ENCODE measurements at places on chromosomes 2 and 18.
A peak's percentile ranks its signal among the peaks of the same experiment; 100 is the strongest.

DNA sequence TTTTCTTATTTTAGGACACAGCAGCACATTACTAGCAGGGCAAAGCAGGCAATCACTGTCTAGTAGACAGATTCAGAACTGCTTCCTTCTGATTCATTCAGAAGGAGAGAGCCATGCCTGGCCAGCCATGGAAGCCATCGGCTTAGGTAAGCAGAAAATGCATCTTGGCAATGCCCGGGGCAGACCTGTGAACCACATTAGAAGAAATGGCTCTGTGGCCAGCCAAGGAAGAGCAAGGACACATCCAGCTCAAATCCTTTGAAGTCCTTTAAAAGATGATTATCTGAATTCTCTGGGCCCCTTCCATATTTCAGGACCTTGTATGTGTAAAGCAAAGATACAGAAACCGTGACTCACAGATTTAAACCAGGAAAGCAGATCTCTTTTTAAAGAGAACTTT lies 227.4 kb downstream of the PID1 start:
- DNase-seq = no peak

DNA sequence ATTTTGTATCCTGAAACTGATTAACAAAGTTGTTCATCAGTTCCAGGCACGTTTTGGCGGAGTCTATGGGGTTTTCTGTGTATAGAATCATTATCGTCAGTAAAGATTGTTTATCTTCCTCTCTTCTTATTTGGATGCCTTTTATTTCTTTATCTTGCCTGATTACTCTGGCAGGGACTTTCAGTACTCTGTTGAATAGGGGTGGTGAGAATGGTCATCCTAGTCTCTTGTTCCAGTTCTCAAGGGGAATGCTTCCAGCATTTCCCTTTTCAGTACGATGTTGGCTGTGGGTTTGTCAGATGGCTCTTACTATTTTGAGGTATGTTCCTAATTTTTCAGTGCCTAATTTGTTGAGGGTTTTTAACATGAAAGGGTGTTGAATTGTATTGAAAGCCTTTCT lies 14.0 kb upstream of the SPDYA start:
- no peak for DNase-seq

DNA sequence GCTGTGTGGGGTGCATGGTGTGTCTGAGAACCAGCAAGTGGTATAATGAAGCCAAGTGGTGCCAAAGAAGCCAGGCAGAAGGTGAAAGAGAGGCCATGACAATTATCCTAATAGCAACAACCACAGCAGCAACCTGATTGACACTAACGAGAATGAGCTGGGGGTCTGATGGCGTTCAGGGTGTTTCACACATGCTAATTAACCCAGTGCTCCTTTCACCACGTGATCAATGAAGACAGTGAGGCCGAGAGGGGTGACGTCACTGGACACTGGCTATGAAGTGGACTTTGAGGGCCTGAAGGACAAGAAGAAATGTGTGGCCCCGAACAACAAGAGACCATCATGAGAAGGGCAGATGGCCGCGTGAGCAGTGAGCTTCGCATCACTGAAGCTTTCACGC lies 364.4 kb upstream of the ID2 start:
- no peak for DNase-seq

- no peak for DNase-seq
Observed at GRCh38 chr2:64737547-64737946, 83.8 kb upstream of the SERTAD2 start.

- no peak for DNase-seq
Observed at GRCh38 chr2:231914077-231914690, 12.0 kb downstream of the NPPC start.

DNA sequence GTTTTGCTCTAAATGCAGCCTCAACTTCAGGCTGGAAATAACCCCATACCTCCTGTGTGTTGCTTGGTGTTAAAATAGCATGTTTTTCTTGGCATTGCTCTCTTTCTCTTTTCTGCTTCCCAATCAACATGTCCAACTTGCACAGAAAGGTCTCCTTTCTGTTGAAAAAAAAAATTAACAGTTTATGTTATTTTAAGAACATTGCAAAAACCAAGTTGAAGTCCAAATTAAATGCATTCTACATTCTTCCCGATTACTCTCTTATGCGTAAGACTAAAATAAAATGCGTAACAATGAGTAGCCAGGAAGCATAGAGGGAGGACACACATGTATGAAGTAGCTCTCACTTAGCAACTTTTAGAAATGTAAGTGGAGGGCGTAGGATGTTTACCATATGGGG lies 1406.1 kb upstream of the NXPH2 start:
- peak; percentile 48 for DNase-seq

DNA sequence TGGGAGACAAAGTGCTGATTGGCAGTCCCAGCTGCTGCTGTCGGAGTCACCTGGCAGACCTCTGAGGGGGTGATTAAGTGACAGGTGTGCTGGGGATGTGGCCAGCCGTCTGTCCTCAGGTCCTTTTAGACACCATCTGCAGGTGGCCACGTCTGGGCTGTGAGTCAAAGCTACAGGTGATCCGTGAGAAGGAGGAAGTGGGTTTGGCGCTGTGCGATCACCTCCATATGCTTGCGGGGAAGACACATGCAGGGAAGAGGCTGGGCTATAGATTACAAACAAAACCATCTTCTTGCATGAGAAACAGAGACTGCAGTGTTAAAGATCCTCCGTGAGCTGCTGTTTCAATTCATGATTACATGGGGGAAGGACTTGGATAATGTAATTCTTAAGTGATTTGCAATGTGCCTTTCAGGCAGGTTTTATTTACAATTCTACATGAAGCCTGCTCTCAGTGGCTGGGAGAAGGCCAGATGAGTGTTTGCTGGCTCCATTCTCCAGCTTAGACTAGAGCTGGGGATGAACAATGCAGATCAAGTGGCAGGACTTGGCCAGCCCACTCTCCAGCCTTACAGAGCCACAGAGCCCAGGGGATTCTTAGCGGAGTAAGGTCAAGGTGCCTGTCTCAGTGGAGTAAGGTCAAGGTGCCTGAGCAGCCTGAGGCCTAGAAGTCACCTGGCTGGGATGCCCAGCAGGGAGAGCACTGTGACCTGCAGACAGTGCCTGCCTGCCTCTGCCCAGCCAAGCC lies 87.8 kb downstream of the LYPD1 start:
- no peak for DNase-seq

- no peak for DNase-seq
Observed at GRCh38 chr2:11248-11941, 34.9 kb downstream of the FAM110C start.

DNA sequence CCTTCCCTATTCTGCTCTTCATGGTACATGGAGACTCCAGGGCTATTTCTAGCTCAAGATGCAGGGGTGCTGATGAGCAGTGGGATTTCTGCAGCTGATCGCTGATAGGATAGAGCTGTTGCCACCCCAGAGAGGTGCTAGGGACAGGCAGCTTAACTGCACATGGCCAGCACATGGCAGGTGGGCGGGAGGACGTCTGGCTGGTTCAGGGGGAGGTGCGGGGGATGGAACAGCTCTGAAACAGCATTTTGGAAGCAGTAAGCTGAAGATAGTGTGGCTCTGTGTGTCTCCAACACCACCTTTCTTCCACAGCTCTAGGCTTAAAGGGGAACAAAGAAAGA lies 151.9 kb upstream of the PELI1 start:
- DNase-seq = no peak

DNA sequence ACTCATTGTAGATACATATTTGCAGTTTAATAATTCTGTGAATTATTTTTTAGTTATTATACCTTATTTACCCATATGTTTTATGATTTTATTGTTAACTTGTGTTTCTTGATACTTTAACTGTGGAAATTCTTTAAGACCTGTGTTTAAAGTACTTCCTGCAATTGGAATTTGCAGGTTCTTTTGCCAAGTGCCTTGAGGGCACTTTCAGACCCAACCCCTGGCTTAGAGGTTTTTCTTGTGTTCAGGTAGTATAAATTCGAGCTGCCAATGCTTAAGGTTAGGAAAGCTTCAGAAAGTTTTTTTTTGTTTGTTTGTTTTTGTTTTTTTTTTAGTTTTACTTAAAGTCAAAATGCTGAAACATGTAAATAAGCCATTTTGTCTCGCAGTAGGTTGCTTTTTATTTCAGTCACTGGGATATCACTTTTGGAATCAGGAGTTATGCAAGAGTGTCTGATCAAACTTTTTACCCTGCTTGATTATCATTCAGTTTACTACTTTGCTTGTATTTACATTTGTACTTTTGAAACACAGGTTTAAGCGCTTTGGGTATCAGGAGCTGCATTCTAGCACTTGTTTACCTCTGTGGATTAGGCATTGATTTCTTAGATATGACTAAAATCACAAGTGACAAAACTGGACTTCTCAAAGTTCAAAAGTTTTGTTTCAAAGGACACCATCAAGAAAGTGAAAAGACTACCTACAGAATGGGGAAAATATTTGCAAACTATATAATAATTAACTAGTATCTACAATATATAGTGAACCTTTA lies 31.8 kb downstream of the TDRD15 start:
- DNase-seq = no peak

DNA sequence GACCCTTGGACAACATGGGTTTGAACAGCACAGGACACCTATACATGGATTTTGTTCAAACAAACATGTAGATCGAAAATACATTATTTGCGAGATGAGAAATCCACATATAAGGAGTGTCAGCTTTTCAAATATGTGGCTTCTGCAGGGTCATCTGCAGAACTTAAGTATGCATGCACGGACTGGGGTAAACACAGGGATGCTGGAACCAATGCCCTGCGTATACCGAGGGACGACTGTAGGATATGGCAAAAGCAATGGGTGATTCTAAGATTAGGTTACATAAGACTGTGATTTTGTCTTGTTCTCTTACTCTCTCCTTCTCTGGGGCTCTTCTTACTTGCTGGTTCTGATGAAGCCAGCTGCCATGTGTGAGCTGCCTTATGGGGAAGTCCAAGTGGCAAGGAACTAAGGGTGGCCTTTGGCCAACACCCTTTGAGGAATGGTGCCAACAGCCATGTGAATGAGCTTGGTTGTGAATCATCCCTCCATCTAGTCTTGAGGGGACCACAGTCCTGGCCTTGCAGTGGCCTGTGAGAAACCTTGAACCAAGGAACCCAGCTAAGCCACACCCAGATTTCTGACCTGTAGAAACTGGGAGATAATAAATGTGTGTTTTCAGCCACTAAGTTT lies 66.5 kb downstream of the EVA1A start:
- DNase-seq = no peak

GRCh38 chr2:144666032-144666431 lies 146.1 kb upstream of the ZEB2 start:
- no peak for DNase-seq

DNA sequence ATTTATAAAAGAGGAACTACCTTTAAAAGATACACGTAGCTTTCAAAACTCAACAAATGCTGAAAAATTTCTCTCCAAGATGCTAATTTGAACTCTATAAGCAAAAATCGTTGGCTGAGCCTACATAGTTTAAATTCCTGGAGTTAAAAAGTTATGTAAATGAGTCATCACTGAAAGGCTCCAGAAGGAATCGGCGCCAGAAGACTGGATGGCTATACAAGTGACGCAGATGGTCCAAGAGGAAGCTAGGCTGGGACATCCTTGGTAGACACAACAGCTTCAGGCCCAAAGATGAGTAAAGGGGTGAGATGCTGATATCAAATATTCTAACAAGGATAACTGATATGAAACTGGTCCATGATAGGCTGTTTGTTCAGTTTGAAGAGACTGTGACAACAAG lies 22.8 kb upstream of the DNAH6 start:
- no peak for DNase-seq

Measured in cerebellar nuclear complex (tissue), 1 donor.